ENCODE measurements at places on chromosomes 2 and 18.

- no peak for DNase-seq
Measured at GRCh38 chr2:54595999-54596902, 127.2 kb upstream of the EML6 start.

GRCh38 chr2:68303033-68303901 lies 16.5 kb downstream of the CNRIP1 start:
- DNase-seq = no peak

- no peak for DNase-seq
Measured at GRCh38 chr2:96828874-96829273, 12.8 kb downstream of the CNNM3 start.

GRCh38 chr2:237998530-237998929 lies 31.7 kb downstream of the UBE2F start:
- DNase-seq = no peak

DNA sequence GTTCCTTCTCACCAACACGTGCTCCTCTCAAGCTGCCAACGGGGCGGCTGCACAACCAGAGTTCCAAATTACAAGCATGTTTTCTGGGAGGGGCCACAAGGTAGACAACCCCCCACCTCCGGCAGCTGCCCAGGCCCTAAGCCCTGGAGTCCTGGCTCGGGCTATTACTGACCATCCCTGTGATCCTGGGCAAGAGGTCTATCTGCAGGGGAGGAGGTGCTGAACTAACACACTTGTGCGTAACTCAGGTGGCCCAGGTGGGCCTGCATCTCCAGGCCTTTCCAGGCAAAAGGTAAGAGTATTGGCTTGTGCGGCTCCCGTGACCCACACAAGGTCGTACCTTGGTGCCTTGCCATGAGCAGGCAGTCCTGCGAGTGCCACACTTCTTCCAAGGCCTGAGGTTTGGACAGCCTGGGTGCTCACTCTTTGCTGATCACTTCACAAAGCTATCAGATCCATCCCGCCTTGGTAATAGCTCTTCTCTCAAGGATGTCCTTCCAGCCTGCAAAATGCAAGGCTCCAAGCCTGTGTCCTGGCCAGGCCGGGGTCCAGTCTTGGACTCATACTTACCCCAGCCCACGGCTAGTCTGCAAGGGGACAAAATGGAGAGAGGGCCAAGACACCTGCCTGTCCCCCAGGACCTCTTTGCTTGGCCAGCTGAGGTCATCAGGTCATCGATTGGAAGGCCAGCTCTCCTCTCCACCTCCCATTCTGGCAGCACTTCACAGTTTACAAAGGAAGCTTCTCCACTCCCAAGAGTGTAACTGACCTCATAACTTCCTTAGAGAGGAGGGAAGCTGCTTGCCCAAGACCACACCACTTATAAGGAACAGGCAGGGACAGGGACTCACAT lies 33.9 kb downstream of the ADRA2B start:
- no peak for DNase-seq

GRCh38 chr2:133607679-133608078 lies 39.4 kb upstream of the NCKAP5 start:
- no peak for DNase-seq

- DNase-seq = no peak
Measured at GRCh38 chr18:5244941-5245340, 47.9 kb upstream of the AKAIN1 start.

DNA sequence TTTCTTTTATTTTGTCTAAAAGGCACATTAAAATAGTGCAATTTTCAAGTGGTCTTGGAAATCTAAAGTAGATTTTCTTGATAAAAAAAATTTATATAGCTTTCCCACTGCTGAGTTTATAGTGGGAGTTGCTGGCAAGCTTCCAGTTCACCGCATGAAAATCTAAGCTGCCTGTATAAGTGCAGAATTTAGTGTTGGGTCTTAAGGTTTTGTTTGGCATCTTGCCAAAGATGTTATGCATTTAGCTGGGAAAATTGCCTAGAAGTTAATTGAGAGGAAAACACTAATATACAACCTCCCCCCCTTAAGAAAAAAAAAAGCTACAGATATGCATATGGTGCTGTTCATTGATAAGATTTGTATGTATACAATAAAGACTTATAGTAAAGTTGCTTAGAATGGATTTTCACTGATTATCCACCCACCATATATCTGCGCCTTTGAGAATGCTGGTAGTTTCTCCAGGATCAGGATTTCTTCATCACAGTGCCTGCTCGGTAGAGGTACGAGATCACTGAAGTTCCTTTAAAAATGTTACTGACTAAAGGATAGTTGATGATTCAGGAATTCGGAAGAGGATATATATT lies 803.2 kb upstream of the POU3F3 start:
- DNase-seq = no peak
